ENCODE measurements at places on chromosomes 4 and X.

DNA sequence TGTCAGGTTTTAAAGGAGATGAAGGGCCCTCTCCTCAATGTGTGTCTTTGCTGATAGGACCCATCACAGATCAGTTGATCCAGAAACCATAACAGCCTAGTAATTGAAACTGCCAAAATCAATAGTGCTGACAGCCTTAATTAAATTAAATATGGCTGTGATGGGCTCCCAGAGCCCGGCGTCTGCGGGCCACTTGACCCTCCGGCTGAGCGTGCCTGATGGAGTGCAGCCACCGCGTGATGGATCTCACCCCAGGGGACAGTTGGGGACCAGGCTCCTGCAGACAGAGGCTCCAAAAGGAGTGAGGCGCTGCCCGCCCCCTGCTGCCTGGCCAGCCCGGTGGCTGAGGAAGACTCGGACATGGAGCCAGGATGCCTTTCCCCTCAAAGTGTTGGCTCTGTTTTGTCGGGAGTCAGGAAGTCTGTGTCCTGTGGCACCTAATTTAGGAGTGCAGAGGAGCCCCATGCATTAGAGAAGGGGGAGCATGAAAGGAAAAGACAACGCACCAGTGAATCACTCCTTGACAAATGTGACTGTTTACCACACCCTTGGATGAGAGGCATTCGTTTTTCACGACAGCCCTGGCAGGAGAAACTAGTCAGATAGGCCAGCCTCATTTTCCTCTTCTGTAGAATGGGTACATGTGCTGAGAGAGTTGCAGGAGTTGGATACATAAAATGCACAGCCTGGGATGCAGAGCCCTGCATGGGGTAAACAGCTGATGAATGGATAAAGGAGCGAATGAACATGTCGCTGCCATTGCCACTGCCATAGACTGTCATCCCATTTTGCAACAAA, 40.9 kb upstream of the MSX1 start:
- DNase-seq: no peak

DNA sequence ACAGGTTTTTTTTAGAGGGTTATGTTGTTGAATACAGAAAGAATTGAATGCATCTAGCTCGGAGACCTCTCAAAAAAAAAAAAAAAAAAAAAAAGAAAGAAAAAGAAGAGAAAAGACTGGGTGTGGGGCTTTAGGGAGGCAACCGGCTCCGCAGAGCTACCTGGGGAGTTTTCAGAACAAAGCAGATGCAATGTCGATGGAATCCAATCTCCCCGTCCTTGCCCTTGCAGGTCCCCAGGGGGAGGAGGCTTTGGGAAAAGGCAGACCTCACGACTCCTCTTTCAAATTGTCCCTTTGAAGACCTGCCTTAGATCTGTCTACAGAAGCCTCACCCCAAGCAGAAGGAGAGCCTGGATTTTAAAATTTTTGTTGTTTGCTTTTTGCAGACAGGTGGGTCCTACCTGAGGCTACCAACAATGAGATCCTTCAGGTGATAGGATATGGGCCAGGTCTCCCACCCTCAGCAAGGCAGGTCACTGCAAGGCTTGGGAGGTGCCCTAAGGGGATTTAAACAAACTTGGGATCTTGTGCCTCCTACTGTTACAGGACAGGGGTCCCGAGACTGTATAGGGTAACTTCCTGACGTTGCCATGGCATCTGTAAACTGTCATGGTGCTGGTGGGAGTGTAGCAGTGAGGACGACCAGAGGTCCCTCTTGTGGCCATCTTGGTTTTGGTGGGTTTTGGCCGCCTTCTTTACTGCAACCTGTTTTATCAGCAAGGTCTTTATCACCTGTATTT, 75.2 kb upstream of the PRKX start:
- DNase-seq: no peak

DNA sequence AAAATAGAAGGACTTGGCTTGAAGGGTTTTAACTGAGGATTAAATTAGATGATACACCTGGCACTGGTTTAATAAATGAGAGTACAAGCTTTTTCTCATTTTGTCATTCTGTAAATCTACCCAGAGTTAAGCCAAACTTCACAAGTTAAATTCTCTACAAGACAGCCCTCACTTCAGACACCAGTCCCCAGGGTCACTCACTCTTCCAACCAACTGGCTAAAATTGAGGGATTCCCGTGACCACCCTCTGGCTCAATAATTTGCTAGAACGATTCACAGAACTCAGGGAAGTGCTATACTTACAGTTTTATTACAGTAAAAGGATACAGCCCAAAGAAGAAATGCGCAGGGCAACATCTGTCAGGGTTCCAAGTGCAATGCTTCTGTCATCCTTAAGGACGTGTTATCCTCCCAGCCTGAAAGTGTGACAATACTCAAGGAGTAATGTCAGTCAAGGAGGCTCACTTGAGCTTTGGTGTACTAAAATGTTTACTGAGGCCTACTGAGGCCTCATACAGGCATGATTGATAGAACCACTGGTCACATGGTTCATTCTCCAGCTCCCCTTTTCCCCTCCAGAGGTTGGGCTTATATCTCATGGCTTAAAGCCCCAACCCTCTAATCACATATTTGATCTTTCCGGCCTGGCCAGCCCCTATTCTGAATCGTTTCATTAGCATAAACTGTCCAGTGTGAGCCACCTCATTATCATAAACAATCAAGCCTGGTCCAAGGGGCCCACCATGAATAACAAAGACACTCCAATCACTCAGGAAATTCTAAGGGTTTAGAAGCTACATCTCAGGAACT, 9.6 kb upstream of the TMSB4X start:
- DNase-seq: no peak

DNA sequence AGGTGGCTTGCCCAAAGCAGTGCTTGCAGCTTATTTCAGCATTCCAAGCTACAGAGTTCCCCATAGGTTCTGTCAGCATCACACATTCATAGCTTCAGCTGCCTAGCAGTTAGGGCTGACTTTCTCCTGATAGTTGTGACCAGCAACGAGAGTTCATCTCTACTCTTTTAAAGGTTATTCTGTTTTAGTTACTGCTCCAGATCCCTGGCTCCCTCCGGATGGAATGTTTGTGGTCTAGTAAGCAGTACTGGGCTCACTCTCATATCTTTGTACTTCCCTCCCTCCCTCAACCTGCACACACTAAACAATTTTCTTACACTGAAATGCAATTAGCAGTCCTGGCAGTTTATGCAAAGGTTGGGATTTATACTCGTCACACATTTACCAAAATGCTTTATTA, 43.9 kb downstream of the PTTG2 start:
- peak; percentile 14 for DNase-seq

DNA sequence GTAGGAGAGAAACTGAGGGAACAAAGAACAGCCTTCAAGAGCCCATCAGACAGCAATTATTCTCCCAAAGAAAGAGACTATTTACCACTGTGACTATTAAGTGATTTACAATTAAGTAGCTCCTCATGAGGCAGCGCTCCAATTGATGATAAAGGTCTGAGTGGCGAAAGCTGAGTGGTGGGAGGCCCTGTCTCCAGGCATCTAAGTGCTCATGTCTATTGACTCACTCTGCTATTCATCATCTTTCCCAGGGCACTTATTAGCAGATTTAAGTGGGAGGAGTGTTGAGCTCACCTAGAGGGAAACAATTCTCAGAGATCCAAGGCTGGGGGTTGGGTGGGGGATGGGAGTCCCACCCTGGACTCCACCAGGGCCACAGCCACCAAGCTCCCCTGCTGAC, 23.3 kb downstream of the AMER1 start:
- DNase-seq: no peak

Data from non-pigmented ciliary epithelial cell (primary cell).